ENCODE measurements at places on chromosomes 6 and 20. TPM values are rescaled to one million over a fixed set of nuclear protein-coding genes. Genes with fewer than 3 reads are reported as not detected.

OOEP gene
- not detected for total RNA-seq

DNA sequence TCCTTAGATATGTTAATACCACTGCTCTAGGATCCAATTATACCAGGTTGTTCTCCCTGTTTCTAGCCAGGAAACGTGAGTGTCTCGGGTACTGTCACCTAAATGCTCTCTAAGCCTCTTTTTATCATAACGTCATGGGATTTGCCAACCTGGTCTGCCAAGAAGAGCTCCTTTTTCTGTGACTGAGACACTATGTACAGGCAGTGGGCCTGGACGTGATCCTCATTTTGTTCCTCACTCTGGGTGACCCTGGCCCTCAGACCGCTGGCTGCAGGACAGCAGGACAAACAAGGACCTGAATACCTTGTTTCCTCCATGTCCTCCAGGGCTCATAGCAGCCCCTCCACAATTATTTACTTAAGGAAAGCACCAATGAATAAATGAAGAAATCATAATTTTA is 69.1 kb downstream of the CD164 start:
- no peaks in the 10 kb centered on the region for H3K36me3 ChIP-seq
- peaks cover 5% of the 10 kb centered on the region for H3K27me3 ChIP-seq
- DNase-seq = no peak
- no peak overlapping the region for H3K4me3 ChIP-seq
- H3K27ac ChIP-seq = no peak overlapping the region

DNA sequence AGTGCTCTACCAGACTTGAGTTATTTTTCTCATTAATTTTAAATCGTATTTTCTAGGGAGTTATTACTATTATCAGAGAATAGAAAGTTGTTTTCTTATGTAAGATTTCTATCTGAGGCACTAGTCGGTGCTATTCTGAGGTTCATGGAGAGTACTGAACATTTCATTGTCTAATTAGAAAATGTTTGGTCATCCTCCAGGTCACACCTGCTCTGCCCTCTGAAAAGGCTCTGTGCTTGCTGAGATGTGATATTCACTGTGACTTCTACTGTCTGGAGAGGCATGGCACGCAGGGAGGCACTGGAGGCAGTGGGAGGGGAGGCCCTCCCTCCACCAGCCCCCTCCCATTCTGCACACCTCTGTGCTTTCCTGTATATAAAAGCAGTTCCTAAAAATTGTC is 3.0 kb downstream of the SYNDIG1 start:
- H3K27ac ChIP-seq = no peak overlapping the region
- H3K4me3 ChIP-seq = no peak overlapping the region
- H3K27me3 ChIP-seq = peaks cover 44% of the 10 kb centered on the region
- H3K4me1 ChIP-seq = no peaks in the 10 kb centered on the region
- no peak for DNase-seq

DNA sequence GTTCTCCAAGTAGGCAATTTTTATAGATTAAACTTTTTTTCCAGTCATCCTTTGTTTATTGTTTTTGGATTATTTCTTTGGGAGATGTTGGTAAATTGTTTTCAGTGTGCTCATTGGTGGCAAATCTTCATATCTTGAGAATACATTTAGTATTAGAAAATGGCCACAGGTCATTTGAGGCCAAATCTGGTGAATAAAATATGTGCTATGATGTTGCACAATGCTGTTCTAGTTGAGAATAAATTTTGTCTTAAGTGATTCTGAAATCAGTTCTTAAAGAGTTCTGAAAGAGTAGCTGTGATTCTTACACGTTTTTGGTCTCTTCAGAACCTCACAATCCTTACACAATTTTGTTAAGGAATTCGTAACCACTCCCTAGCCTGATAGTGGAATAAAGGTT is 20.1 kb downstream of the CDKAL1 start:
- no peaks in the 10 kb centered on the region for H3K27me3 ChIP-seq
- peaks cover 11% of the 10 kb centered on the region for H3K36me3 ChIP-seq
- H3K4me3 ChIP-seq = no peak overlapping the region
- no peak for DNase-seq

VNN1 gene
- total RNA-seq = not detected

ROS1 gene
- not detected for total RNA-seq

- no peaks in the 10 kb centered on the region for H3K27me3 ChIP-seq
- H3K27ac ChIP-seq = no peak overlapping the region
- H3K36me3 ChIP-seq = no peaks in the 10 kb centered on the region
- H3K4me1 ChIP-seq = no peaks in the 10 kb centered on the region
- no peak overlapping the region for H3K4me3 ChIP-seq
Measured at GRCh38 chr20:40470445-40471260, 218.4 kb downstream of the MAFB start.

- peak; percentile 34 for DNase-seq
- peaks cover 2% of the 10 kb centered on the region for H3K27me3 ChIP-seq
- H3K4me1 ChIP-seq = peaks cover 52% of the 10 kb centered on the region
Measured at GRCh38 chr6:13762611-13763441, 51.2 kb upstream of the RANBP9 start.

GRCh38 chr6:144582939-144583613 is 297.9 kb downstream of the UTRN start:
- H3K27ac ChIP-seq = peak overlapping the region; percentile 91
- peak overlapping the region; percentile 82 for H3K4me3 ChIP-seq
- H3K27me3 ChIP-seq = no peaks in the 10 kb centered on the region
- H3K36me3 ChIP-seq = peaks cover 24% of the 10 kb centered on the region
- peak; percentile 58 for DNase-seq

DNA sequence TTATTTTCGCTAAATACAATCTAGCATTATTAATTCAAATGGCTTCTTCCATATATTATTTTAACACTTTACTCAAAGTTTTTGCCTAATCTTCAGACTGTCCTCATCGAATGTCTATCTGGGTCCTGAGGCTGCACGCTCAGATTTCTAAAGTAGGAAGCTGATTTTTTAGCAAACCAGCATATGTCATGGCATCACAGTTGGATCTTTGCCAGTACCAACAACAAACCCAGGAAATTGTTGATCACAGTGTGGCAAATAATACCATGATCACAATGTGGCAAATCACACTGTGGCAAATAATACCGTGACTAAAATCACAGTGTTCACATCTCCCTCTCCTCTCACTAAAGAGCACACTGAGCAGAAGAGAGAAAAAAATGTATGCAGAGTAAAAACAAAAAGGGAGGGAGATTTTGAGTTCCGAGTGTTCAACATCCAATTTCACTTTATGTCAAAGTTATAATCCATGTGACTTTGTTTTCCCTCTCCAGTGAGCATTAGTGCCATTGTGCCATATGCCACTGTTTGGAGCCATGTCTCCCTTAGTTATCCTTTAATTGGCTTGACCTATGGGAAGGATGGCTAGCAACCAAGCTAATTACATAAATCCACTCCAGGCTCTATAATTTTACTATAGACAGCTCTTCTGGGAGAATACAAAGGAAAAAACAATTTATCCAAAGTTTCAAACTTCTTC is 1059.6 kb downstream of the HACE1 start:
- no peak for DNase-seq
- no peak overlapping the region for H3K4me3 ChIP-seq
- no peaks in the 10 kb centered on the region for H3K36me3 ChIP-seq
- H3K4me1 ChIP-seq = no peaks in the 10 kb centered on the region
- no peaks in the 10 kb centered on the region for H3K27me3 ChIP-seq

HTR1B gene
- total RNA-seq = not detected

KIF16B gene
- 8.1 TPM for total RNA-seq

- H3K36me3 ChIP-seq = no peaks in the 10 kb centered on the region
- H3K27me3 ChIP-seq = no peaks in the 10 kb centered on the region
- H3K4me3 ChIP-seq = no peak overlapping the region
- peak; percentile 25 for DNase-seq
- H3K4me1 ChIP-seq = peaks cover 17% of the 10 kb centered on the region
- no peak overlapping the region for H3K27ac ChIP-seq
Measured at GRCh38 chr20:44683263-44684046, 31.7 kb upstream of the CCN5 start.

DNA sequence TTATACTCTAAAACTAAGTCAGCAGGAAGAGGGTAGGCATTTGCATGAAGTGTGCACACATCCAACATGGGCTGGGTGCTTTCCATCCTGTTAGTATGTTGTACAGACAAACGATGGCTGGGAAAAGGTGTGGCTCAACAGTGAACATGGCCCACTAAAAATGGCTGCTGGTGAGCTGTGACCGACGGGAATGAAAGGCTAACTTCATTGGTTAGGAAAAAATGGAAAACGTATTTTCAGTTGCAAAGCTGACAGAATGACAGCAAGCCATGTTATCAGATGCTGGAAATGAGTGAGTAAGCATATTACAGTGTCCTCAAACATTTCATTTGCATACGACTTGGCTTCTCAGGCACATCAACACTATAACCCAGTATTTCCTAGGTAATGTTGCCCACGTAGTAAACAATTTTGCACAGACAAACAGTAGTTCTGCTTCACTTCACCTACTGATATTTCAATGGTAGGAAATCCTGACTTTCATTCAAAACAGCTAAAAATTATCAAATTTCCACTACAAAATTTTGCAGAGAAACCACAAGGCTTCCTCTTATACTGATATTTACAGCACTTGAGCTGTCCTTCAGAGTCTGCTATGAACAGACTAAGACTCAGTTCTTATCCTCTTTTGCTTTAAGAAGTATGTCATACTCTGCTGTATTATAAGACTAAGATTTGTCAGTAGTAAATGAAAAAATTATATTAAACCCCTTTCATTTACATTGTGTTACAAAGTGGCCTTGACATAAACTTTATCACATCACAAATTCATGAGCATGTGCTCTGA is 98.9 kb downstream of the IRF4 start:
- H3K4me1 ChIP-seq = peaks cover 77% of the 10 kb centered on the region
- H3K27me3 ChIP-seq = no peaks in the 10 kb centered on the region
- H3K36me3 ChIP-seq = peaks cover 39% of the 10 kb centered on the region
- DNase-seq = peak; percentile 40
- peak overlapping the region; percentile 62 for H3K4me3 ChIP-seq
- peak overlapping the region; percentile 99 for H3K27ac ChIP-seq

TNXB gene
- 2.0 TPM for total RNA-seq

GRCh38 chr6:135319819-135320218 is 138.7 kb downstream of the MYB start:
- DNase-seq = no peak
- H3K27me3 ChIP-seq = no peaks in the 10 kb centered on the region

HSPA1L gene
- 2.2 TPM for total RNA-seq

GRCh38 chr6:11977193-11977592 is 34.9 kb upstream of the HIVEP1 start:
- no peaks in the 10 kb centered on the region for H3K36me3 ChIP-seq
- H3K27me3 ChIP-seq = peaks cover 3% of the 10 kb centered on the region
- DNase-seq = no peak
- peaks cover 29% of the 10 kb centered on the region for H3K4me1 ChIP-seq

- no peaks in the 10 kb centered on the region for H3K4me1 ChIP-seq
- H3K27me3 ChIP-seq = no peaks in the 10 kb centered on the region
- H3K4me3 ChIP-seq = no peak overlapping the region
- H3K36me3 ChIP-seq = no peaks in the 10 kb centered on the region
- no peak for DNase-seq
- no peak overlapping the region for H3K27ac ChIP-seq
Measured at GRCh38 chr6:18654821-18655220, 267.7 kb downstream of the RNF144B start.

DNA sequence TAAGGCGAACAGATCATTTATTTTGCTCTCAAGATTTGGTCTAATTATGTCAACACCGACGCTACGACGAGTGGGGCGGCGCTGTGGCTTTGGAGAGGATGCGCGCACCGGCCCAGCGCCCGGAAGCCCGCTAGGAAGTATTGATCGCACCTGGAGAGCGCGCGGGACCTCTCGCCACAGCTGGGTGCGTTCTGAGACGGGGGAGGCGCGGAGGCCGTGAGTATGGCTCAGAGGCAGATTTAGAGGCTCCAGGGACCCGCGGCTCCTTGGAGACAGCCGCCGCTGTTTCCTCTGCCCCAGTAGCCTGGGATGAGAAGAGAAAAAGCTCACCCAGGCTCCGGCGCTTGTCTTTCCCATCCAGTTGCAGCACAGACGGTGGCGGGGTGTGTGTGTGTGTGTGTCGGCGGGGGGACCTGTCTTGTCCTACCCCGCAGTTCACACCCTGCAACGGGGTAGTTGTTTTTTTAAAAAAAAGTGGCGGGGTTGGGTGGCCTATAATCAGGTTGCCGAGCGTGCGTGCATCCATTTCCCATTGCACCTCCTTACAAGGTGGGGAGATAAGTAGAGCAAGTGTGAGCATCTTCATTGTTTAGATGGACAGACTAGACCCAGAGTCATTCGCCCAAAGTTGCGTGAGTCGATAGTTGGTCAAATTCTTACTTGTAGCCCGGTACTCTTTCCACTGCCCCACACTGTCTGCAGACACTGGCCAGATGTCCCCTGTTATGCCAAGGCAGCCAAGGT is 11.2 kb downstream of the TFAP2D start:
- no peak overlapping the region for H3K4me3 ChIP-seq
- peaks cover 44% of the 10 kb centered on the region for H3K27me3 ChIP-seq
- peaks cover 2% of the 10 kb centered on the region for H3K36me3 ChIP-seq
- peak overlapping the region; percentile 63 for H3K27ac ChIP-seq

- no peaks in the 10 kb centered on the region for H3K4me1 ChIP-seq
- no peak overlapping the region for H3K27ac ChIP-seq
- DNase-seq = no peak
- H3K4me3 ChIP-seq = no peak overlapping the region
Measured at GRCh38 chr6:92047860-92048259, 1371.5 kb downstream of the EPHA7 start.

DNA sequence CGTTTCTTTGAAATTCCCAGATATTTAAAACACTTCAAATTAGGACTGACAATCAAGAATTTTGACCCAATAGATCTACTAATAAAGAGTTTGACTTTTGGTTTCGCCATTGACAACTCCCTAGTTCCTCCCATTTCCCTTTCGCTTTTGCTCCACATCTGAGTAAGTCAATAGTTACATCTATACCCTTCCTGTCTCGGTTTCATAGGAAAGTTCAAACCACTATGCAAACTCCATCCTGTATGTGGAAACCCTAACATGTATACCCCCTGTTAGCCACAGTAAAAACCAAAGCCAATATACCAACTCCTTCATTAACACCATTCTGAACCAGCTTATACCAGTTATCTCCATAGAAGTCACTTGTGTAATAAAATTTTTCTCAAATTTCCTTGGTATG is 311.1 kb downstream of the MMUT start:
- H3K27me3 ChIP-seq = no peaks in the 10 kb centered on the region
- no peaks in the 10 kb centered on the region for H3K4me1 ChIP-seq
- no peak overlapping the region for H3K27ac ChIP-seq
- H3K4me3 ChIP-seq = no peak overlapping the region
- H3K36me3 ChIP-seq = no peaks in the 10 kb centered on the region

DNA sequence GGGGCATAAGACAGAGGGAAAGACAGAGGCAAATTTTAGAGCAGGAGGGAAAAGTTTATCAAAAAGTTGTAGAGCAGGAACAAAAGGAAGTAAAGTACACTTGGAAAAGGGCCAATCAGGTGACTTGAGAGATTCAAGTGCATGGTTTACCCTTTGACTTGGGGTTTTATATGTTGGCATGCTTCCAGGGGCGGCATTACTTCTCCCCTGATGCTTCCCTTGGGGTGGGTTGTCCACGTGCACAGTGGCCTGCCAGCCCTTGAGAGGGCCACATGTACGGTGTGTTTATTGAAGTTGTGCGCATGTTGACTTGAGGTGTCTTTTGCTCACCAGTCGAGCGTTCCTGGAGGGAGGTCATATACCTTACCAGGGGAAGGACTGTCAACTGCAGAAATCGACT is 259.5 kb upstream of the JARID2 start:
- no peak for DNase-seq
- H3K4me3 ChIP-seq = no peak overlapping the region
- peaks cover 14% of the 10 kb centered on the region for H3K27me3 ChIP-seq
- H3K36me3 ChIP-seq = no peaks in the 10 kb centered on the region
- no peaks in the 10 kb centered on the region for H3K4me1 ChIP-seq

CCN5 gene
- not detected for total RNA-seq
